ENCODE measurements at places on chromosomes 2 and 18.

- no peak for DNase-seq
Measured at GRCh38 chr2:97693476-97693875, 19.9 kb upstream of the ZAP70 start.

GRCh38 chr2:236593956-236594355, 24.3 kb downstream of the ACKR3 start:
- no peak for DNase-seq

DNA sequence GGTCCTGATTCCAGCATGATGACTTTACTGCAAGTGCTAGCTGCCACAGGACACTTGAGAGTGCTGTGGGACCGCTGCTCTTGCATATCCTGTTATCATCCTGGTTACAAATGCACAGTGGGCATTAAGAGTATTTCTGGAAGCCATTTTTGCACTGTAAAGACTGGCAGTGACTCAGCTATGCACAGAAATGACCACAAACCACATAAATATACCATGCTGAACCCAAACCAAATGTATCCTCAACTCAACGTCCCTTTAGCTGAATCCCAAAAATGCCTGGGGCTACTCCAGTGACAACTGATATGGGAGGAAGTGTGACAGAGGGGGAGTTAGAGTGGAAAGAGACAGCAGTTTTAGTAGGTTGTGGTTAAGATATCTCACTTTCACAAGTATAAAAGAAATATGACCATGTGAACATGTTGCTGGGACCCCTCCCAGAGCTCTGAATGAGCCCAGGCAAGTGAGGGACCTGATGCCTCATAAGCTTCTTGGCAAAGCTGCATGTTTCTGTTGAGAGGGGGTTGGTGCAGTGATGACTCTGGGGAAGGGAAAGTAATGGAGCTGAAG, 37.3 kb downstream of the RHBDD1 start:
- no peak for DNase-seq

- DNase-seq = no peak
Measured at GRCh38 chr2:69217333-69218080, 169.5 kb downstream of the GFPT1 start.

- no peak for DNase-seq
Measured at GRCh38 chr2:23545811-23546210, 160.8 kb downstream of the KLHL29 start.

DNA sequence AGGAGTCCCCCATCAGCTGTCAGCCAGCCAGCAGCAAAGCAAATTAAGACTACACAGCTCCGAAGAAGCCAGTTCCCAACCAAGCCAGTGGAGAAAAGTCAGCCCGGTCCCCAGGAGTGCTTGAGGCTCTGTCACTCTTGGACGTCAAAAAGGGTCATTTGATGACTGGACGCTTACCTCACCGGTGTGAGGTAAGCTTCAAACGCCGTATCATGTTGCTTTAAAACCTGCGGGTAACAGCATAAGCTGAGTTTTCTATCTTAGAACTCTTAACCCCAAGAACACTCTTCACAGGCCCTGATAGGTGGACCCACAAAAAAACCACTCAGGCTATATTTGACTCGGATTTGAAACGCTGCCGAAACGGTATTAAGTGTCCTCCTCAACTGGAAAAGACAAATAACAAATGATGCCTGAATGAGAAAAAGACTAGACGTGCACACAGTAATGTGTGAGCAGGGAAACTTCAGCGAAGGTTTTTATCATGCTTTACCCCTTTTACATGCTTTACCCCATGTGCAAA, 682 bp upstream of the LNPK start:
- DNase-seq = no peak

GRCh38 chr18:73613706-73614340, 533.8 kb downstream of the FBXO15 start:
- DNase-seq = no peak

- DNase-seq = no peak
Measured at GRCh38 chr2:28322456-28322855, 70.2 kb upstream of the FOSL2 start.

- no peak for DNase-seq
Measured at GRCh38 chr2:225122583-225123486, 80.6 kb upstream of the DOCK10 start.

DNA sequence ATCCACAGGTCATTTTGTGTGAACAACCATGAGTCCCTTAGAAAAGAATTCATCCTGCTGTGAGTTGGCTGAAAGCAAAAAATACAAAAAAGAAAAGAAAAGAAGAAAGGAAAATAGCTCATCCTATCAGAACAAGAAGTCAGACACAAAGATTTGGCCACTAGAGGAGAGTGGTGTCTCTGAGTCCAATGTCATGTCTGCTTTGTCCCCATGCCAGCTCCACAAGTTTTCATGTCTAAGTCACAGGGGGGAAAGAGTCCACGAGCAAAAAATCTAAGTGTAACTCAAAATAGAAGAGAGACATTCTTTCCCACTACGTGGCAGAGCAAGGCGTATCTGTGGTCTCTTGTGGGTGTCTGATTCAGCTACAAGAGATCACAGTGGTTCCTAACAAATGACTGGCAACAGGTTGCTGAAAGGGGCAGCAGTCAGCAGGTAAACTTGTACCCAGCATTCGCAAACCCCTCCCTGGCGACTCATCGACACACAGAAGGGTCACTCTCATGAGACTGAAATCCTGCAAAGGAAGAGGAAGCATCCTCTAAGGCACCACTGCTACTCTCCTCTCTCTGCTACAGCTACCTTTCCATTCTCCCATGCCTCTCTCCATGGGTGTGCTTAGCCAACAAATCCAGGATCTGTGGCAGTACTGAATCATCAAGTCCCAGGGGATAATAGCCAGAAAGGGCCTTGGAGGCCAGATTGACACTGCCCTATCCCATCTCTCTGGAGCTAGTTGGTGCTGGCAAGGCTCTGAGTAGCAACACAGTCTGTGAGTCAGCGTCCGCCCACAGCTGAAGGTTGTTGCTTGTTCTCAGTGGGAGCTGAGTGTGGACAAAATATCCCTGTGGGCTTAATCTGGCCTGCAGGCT, 123.0 kb upstream of the SLC39A10 start:
- DNase-seq = no peak

DNA sequence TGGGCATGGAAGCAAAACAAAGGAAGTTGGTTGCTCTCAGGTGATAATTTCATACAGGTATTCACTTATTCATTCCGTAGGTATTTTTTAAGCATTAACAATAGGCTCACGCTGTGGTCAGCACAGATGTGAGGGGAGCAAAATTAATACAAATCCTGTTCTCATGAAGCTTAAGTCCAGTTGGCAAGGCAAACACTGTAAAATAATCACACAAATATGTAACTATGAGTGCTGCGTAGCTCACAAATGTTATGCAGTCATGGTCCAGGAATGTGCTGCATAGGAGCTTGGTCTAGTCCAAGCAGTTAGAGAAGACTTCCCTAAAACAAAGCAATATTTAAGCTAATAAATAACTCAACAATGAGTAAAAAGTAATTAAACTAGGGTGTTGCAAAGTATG, 23.9 kb downstream of the SP5 start:
- DNase-seq = no peak

GRCh38 chr2:144659731-144660275, 139.9 kb upstream of the ZEB2 start:
- DNase-seq = no peak

DNA sequence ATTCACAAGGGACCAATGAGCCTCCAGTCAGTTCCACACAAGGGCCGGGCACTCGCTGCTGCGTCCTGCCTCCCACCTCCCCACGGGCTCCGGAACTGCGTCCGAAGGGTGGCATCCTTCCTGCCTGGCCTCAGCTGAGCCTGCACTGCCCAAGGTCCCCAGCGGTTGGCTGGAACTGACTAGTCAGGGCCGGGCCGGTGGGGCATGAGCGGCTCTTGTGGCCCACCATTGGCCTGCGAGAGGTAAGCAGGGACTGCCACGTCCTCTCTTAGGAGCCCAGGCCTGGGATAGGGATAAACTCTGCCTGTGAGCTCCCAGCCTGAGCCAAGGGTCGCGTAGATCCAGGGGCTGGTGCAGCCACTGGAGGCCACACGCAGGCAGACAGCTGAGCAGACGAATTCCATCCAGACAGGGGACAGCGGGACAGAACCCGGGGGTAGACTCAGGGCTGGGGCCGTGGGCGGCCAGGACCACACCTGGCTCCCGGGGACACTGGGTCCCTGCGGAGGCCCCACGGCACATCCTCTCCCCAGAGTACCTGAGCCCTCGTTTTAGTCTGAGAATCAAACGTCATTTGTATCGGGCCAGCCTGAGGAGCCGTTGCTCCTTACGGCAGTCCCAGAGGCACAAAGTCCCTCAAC, 148.4 kb downstream of the ZNF516 start:
- no peak for DNase-seq

DNA sequence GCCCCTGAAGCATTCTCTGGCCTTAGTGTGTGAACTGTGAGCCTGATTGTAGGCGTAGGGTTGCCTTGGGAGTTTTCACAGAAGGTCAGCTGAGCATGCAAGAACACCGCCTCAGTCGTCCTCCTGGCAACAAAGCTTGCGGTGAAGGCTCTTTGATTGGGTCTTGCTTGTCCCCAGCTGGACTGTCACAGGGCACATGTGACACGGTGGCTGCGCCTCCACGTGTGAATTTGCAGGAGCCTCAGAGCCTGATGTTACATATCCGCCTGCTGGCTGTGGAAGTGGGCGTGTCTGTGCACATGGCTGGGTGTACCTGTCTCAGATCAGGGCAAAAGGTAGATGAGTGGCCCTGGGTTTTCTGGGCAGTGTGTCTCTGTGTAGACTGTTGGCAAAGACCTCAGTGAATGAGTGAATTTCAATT, 228.7 kb downstream of the HAUS1 start:
- no peak for DNase-seq

DNA sequence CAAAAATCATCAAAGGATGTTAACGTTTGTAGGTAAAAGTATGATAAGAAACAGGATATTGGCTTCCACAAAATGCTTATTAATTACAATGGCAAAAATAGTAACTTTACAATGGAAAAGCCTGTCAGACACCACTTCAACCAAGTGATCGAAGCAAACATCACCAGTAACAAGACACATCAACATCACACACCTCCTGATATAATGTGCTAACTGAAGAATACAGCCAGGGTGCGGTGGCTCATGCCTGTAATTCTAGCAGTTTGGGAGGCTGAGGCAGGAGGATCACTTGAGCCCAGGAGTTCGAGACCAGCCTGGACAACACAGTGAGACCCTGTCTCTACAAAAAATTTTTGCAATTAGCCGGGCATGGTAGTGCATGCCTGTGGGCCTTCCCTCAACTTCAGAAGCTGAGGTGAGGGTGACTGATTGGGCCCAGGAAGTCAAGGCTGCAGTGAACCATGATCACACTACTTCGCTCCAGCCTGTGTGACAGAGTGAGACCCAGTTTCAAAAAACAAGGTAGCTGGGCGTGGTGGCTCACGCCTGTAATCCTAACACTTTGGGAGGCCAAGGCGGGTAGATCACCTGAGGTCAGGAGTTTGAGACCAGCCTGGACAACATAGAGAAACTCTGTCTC, 15.0 kb downstream of the MGAT4A start:
- no peak for DNase-seq

DNA sequence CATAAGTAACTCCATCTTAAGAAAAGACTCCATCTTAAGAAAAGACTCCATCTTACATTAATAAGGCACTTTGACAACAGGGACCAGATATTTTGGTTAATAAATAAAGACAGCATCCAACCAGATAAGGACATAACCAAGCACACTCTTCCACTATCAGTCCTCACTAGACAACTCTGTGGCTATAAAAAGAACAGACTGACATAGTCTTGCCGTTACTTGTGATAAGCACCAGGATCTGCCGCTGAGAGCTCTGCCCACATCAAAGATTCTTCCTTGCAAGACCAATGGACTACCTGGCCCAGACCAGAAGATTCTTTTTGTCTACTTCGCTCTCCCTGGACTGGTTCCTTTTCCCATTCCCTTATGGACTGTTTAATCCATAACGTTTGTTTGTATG, 667.4 kb downstream of the NYAP2 start:
- no peak for DNase-seq

GRCh38 chr18:2846636-2847316, at the start of gene EMILIN2:
EMILIN2 (plus strand) TSS chr18:2847006; CDS start chr18:2847189, 183 bp downstream.
- no peak for DNase-seq

DNA sequence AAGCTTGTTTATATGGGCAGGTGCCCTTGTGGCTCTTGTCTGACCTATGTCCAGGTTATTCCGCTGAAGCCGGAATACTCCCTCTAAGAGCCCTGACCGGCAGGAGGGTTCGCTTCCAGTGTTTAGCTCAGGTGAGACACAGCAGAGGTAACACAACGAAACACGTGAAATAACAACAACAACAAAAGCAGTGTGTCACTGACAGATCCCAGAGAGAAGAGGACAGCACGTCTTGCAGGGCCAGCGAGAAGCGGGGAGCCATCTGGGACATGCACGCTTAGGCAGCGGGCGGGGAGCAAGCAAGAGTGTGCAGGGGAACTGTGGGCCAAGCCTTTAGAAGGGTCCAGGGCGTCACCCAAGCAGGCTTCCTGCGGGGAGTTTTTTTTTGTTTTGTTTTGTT, 17.1 kb upstream of the ZDBF2 start:
- DNase-seq = no peak

GRCh38 chr18:51066273-51066672, 36.3 kb downstream of the SMAD4 start:
- DNase-seq = no peak

GRCh38 chr2:128799284-128799552, 480.6 kb upstream of the HS6ST1 start:
- DNase-seq = no peak

DNA sequence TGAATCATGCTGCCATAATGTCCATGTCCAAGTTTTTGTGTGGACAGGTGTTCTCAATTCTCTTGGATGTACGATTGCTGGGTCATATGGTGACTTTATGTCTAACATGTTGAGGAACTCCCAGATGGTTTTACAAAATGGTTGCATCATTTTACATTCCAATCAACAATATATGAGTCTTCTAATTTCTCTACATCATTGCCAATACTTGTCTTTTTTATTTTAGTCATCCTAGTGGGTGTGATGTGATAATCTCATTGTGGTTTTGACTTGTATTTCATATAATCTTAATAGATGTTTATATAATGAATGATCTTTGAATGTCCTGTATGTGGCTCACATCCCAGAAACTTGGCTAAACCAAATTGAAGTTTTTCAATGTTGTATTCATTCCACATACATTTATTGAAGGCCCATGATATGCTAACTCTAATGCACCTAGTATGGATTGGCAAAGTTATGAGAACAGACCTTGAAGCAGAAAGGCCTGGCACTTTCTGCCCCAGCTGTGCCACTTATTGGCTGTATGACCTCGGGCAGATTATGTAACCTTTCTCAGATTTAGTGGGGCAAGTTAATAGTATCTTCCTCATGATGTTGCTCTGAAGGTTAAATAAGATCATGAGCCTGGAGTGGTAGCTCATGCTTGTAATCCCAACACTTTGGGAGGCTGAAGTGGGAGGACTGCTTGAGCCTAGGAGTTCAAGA, 205.4 kb downstream of the RAB3GAP1 start:
- DNase-seq = no peak
